ENCODE measurements at places on chromosomes 7 and 10.
A peak's percentile ranks its signal among the peaks of the same experiment; 100 is the strongest.

DNA sequence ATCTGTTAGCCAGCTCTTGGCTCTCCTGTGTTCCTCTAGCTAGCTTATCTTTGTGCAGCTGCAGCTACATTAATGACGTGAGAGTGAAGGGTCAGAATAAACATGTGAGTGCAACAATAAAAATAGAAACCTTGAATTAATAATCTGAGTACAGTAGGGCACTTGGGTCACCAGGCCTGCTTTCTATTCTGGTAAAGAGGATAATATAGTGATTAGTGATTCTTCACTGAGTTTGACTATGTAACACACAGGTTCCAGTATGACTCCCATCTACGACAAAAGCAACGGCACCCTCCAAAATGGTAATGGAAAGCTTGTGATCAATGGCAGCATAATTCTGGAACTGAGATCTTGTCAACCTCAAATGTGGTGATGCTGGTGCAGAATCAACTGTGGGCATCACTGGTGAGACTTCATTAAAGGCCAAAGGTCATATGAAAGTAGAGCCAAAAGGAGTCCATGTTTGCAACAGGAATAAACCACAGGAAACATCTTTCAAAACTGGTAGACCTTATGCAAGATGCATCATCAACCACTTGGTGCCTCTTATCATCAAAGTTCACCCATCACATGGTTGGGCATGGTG, 77.6 kb downstream of the NRBF2 start:
- peak; percentile 18 for DNase-seq

- no peak for DNase-seq
These were observed 37.2 kb downstream of the NKX6-2 start for GRCh38 chr10:132748545-132749370.

DNA sequence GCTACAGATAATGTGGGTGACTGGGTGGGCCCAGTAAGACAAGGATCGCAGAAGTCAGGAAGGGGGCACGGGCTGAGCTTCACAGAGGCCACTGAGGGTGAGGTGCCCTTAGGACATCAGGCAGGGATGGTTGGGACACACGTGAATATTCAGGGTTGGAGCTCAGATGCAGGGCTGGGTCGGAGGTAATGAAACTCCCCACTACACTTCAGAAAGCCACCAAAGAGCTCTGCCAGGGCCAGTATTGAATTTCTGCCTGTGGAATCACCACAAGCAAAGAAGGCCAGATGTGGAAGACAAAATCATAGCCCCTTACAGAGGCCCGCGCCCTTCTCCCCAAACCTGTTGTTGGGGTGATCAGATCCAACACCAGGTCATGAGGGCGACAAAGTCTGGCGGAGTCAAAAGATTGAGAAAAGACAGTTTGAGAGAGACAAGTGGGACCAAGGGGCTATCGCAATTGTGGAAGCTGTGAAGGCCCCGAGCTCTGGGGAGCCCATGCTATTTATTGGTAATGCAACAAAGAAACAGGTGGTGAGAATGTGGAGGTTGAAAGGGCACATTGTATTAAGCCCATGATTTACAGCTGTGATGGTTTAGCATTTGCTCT, 42.4 kb downstream of the STRA8 start:
- DNase-seq: no peak

- DNase-seq: peak; percentile 92
These were observed 25.3 kb downstream of the EPHB4 start for GRCh38 chr7:100801833-100802568.

GRCh38 chr7:55044791-55045190, 26.0 kb downstream of the EGFR start:
- no peak for DNase-seq

DNA sequence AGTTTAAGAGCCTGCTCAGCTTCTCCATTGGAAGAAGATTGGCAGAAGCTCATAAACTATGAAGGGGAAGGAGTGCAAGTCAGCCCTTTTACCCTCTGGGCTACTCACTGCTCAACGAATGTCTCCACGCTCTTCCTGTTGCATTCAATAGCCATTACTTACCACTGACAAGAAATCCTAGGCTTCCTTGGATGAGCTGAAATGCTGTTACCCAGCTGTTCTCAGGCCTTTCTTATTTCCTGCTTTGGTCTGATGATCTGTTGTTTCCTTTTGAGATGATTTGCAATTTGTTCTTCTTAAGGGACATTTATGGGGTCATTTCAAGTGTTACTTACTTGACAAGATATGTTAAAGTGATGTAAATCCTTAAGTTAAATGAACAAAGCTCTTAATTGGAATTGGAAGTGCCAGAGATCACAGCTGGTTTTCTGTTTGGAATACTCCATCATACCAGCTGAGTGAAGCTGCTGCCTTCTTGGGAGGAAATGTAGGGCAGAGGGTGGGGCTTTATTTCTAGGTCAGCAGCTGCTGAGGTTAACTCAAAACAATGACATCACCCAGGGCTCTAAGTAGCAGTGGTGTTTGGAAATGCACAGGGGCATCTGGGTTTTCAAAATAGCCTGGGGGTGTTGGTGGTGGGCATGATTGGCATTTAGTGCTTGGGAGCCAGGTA, 170.0 kb downstream of the PRKCQ start:
- DNase-seq: no peak

- no peak for DNase-seq
These were observed 46.8 kb downstream of the TES start for GRCh38 chr7:116257156-116257555.

GRCh38 chr7:1708596-1709251, 38.6 kb downstream of the ELFN1 start:
- no peak for DNase-seq

- no peak for DNase-seq
These were observed 73.0 kb upstream of the IL6 start for GRCh38 chr7:22653951-22654350.

GRCh38 chr7:79624336-79624735, 170.9 kb upstream of the MAGI2 start:
- no peak for DNase-seq

DNA sequence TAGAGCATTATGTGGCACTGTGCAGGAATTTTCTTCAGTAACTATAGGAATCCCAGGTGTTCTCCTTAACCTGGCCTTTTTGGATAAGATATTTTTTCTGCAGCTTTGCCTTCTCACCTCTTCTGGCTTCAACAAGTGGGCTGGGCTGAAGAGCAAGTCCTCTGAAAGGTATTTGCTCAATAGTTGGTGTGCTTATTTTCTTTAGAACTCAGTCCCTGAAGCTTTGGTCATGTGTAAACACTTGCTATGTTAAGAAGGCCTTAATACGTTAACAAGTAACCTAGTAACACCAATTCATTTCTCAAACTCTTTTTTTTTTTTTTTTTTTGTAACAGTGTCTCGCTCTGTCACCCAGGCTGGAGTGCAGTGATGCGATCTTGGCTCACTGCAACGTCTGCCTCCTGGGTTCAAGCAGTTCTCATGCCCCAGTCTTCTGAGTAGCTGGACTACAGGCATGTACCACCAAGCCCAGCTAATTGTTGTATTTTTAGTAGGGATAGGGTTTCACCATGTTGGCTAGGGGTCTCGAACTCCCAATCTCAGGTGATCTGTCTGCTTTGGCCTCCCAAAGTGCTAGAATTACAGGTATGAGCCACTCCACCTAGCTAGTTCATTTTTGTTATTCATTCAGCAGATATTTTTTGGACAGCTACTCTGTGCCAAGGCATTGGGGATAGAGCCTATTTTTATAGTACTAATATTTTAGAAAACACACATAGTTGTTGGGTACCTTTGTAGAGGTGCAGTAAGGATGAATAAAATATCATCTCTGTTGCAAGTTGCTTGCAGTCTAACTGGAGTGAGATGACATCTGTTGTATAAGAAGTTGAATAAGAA, 164.6 kb downstream of the SND1 start:
- no peak for DNase-seq

GRCh38 chr7:41882745-41883420, 180.0 kb upstream of the INHBA start:
- DNase-seq: no peak

DNA sequence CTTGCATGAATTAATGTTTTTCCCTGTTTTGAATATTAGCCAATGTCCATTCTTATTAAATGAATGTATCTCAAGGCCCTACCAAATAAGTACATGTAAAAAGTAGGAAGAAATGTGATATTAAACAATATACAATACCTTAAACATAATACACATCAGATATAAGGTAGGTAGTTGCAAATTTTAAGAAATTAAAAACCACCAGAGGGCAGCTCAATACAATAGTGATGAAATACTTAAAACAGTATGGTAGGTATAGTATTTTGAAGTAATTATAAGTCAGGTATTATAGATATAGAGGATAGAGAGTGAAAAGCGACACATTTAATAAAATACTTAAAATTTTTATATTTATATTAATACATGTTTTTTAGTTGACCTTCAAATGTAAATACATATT, 43.6 kb upstream of the CDK14 start:
- peak; percentile 37 for DNase-seq

- DNase-seq: no peak
These were observed 102.1 kb upstream of the KCND2 start for GRCh38 chr7:120170834-120171233.

DNA sequence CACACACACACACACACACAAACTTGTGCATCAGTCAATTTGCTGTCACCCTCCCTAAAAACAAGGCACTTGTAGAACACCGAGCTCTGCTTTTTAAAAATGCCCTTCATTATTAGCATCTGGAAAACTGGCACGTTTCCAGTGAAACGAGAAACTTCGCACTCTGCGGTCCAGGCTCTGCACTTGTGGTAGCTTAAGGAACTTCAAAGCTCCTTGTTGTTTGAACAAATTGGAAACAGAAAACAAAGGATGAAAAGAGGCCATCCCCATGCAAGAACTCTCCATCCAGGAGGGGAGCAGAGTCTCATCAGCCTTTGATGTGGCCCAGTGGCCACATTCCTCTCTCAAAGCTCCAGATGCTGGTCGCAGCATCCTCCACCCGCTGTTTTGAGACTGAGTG, 105.1 kb downstream of the C10orf90 start:
- DNase-seq: no peak

Data from hematopoietic multipotent progenitor cell treated with erythropoietin and hydrocortisone succinate and interleukin-3 and kit ligand, for 8 days (in vitro differentiated cells).